ENCODE measurements at places on chromosomes 2 and 18. TPM values are rescaled to one million over a fixed set of nuclear protein-coding genes. Genes with fewer than 3 reads are reported as not detected.
A peak's percentile ranks its signal among the peaks of the same experiment; 100 is the strongest.

IL37 gene
- 0.33 TPM for total RNA-seq

TRAPPC8 gene
- total RNA-seq, result 40.1 TPM

ANKRD62 gene
- not detected for total RNA-seq

GRCh38 chr2:150522269-150522668 lies 34.8 kb upstream of the RND3 start:
- H3K4me1 ChIP-seq, result no peaks in the 10 kb centered on the region
- DNase-seq, result no peak
- no peaks in the 10 kb centered on the region for H3K36me3 ChIP-seq
- no peak overlapping the region for H3K27ac ChIP-seq
- no peaks in the 10 kb centered on the region for H3K27me3 ChIP-seq
- H3K4me3 ChIP-seq, result no peak overlapping the region

DNA sequence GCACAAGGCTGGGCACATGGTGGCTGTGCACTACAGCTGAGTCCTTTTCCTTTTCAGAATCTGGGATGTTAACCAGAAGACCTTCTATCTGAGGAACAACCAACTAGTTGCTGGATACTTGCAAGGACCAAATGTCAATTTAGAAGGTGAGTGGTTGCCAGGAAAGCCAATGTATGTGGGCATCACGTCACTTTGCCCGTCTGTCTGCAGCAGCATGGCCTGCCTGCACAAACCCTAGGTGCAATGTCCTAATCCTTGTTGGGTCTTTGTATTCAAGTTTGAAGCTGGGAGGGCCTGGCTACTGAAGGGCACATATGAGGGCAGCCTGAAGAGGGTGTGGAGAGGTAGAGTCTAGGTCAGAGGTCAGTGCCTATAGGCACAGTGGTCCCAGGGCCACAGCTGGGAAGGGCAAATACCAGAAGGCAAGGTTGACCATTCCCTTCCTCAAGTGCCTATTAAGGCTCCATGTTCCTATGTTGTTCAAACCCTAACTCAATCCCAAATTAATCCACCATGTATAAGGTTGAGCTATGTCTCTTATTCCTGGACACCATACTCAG lies 2.2 kb downstream of the IL1RN start:
- H3K4me1 ChIP-seq, result peaks cover 36% of the 10 kb centered on the region
- no peak for DNase-seq
- no peak overlapping the region for H3K4me3 ChIP-seq
- H3K36me3 ChIP-seq, result no peaks in the 10 kb centered on the region
- no peak overlapping the region for H3K27ac ChIP-seq

GRCh38 chr2:27958711-27959378 lies 68.3 kb downstream of the BABAM2 start:
- H3K36me3 ChIP-seq, result peaks cover 24% of the 10 kb centered on the region
- H3K4me1 ChIP-seq, result peaks cover 82% of the 10 kb centered on the region
- H3K4me3 ChIP-seq, result peak overlapping the region; percentile 39
- peak overlapping the region; percentile 90 for H3K27ac ChIP-seq
- H3K27me3 ChIP-seq, result no peaks in the 10 kb centered on the region
- no peak for DNase-seq

GRCh38 chr2:217901835-217902378 lies 100.9 kb downstream of the TNS1 start:
- no peaks in the 10 kb centered on the region for H3K36me3 ChIP-seq
- DNase-seq, result no peak
- no peak overlapping the region for H3K4me3 ChIP-seq
- H3K27me3 ChIP-seq, result peaks cover 19% of the 10 kb centered on the region

GRCh38 chr2:62054029-62054791 lies 141.7 kb upstream of the B3GNT2 start:
- H3K27me3 ChIP-seq, result no peaks in the 10 kb centered on the region
- no peak overlapping the region for H3K4me3 ChIP-seq
- H3K36me3 ChIP-seq, result no peaks in the 10 kb centered on the region
- no peak for DNase-seq
- H3K4me1 ChIP-seq, result peaks cover 14% of the 10 kb centered on the region
- no peak overlapping the region for H3K27ac ChIP-seq

GRCh38 chr2:173496746-173497145 lies 142.1 kb downstream of the CDCA7 start:
- H3K27me3 ChIP-seq, result peaks cover 3% of the 10 kb centered on the region
- no peak overlapping the region for H3K27ac ChIP-seq
- no peaks in the 10 kb centered on the region for H3K36me3 ChIP-seq
- no peak overlapping the region for H3K4me3 ChIP-seq
- no peaks in the 10 kb centered on the region for H3K4me1 ChIP-seq

Measured in activated CD4-positive, alpha-beta memory T cell treated with anti-CD3 and anti-CD28 coated beads, Interleukin-2, amount 10 ng/mL, durations not matched to agents 7 days and 5 days (primary cell).